ENCODE measurements at places on chromosomes 2 and 18.

DNA sequence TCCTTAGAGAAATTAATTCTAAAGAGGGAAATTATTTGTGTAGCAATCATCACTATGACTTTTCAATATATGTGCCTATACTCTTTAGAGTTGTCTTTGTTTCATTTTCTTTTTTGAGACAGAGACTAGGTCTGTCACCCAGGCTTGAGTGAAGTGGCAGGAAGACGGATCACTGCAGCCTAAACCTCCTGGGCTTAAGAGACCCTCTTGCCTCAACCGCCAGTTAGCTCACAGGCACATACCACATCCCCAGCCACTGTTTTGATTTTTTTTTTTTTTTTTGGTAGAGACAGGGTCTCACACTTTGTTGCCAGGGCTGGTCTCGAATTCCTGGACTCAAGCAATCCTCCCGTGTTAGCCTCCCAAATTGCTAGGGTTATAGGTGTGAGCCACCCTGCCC is 12.4 kb downstream of the YWHAQ start:
- no peak for DNase-seq

GRCh38 chr2:235533616-235534385 is 40.0 kb downstream of the AGAP1 start:
- no peak for DNase-seq

GRCh38 chr2:134122610-134123009 is 131.3 kb upstream of the MGAT5 start:
- no peak for DNase-seq

- no peak for DNase-seq
Measured at GRCh38 chr2:5740053-5740452, 47.9 kb downstream of the SOX11 start.

GRCh38 chr2:190320696-190321095 is 1.1 kb upstream of the HIBCH start:
- DNase-seq, result no peak

GRCh38 chr18:59139291-59139614 is 431 bp upstream of the SEC11C start:
- peak; percentile 87 for DNase-seq

- DNase-seq, result no peak
Measured at GRCh38 chr2:134020608-134021007, 233.3 kb upstream of the MGAT5 start.

DNA sequence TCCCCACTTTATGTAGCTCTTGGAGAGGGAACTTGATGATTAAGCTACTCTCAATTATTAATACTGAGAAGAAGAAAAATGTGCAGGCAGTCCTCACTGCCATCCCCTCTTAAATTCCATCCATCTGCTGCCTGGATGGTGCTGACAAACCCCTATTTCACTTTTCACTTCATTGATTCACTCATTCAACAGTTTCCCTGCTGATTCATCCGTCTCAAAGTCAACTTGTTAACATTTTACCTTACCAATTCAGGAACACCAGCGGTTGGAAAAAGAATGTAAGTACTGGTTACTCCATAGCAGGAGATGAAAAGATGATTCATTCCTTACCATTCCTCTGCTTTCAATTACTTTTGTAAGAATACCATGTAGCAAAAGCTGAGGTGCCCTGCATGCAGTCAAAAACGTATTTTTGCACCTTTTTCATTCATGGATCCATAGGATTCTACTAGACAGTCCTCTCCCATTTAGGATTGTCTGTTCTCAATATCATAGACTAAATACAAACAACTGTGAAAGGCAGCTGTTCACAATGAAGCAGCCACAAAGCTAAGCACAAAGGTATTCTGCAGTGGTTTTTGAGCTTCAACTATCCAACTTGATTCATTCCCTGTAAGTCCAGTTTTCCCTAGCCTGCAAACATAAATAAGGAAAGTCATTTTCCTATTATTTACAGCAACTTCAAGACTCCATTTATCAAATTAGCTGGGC is 262.0 kb downstream of the MREG start:
- no peak for DNase-seq

- DNase-seq, result no peak
Measured at GRCh38 chr2:235611756-235612155, 117.9 kb downstream of the AGAP1 start.

DNA sequence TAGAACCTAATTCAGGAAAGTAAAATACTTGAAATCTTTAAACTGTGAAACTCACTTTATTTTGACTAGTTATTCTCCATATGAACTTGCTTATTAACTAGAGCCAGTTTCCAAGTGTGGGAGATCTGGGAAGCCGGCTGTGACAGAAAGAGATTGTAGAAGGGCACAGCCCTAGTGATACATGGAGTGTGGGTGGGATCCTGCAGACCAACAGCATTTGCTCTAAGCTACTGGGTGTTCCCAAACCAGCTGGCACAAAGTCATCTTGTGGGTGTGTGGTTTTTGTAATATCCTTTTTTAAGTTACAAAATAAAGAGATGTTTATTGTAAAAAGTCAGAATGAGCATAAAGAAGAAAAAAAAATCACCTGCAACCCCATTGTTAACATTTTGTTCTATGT is 3.4 kb downstream of the DUSP19 start:
- DNase-seq, result no peak
